Vagina (tissue), 2 donors: ENCODE measurements at places on chromosomes 4 and X.

- H3K36me3 ChIP-seq, result no peaks in the 10 kb centered on the region
- no peaks in the 10 kb centered on the region for H3K27me3 ChIP-seq
- no peak overlapping the region for H3K4me3 ChIP-seq
- no peak overlapping the region for H3K27ac ChIP-seq
Measured at GRCh38 chr4:155807021-155807420, 48.2 kb downstream of the GUCY1B1 start.

- no peak for DNase-seq
- H3K4me3 ChIP-seq, result no peak overlapping the region
- H3K36me3 ChIP-seq, result no peaks in the 10 kb centered on the region
- H3K27ac ChIP-seq, result no peak overlapping the region
- H3K27me3 ChIP-seq, result no peaks in the 10 kb centered on the region
Measured at GRCh38 chrX:68462653-68463052, 29.4 kb upstream of the OPHN1 start.

- H3K4me1 ChIP-seq, result no peaks in the 10 kb centered on the region
- H3K36me3 ChIP-seq, result no peaks in the 10 kb centered on the region
- DNase-seq, result no peak
- H3K4me3 ChIP-seq, result no peak overlapping the region
Measured at GRCh38 chr4:120085705-120086104, 19.1 kb upstream of the MAD2L1 start.

GRCh38 chr4:8202108-8203051 lies 3.3 kb downstream of the SH3TC1 start:
- H3K4me3 ChIP-seq, result no peak overlapping the region
- peaks cover 54% of the 10 kb centered on the region for H3K4me1 ChIP-seq
- H3K27me3 ChIP-seq, result no peaks in the 10 kb centered on the region
- DNase-seq, result no peak

DNA sequence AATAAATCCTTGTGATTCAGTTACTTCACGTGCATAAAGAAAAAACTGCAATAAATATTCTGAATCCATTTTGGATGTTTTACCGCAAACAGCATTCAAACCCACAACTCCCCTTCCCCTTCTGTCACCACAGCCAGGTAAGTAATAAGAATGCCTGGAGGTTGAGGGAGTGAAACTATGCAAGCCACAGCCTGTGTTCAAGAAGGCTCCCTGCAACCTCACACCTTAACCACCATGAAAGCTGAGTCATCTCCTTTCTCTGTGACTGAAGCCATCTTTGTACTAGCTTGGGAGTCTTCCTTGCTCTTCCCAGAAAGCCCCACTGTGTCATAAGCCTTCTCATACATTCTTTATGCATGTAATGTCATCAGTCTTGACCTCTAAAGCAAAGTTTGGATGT lies 297.0 kb upstream of the PUDP start:
- H3K27me3 ChIP-seq, result no peaks in the 10 kb centered on the region
- no peaks in the 10 kb centered on the region for H3K4me1 ChIP-seq

GRCh38 chrX:19403696-19404095 lies 60.0 kb downstream of the PDHA1 start:
- H3K36me3 ChIP-seq, result no peaks in the 10 kb centered on the region
- no peak overlapping the region for H3K4me3 ChIP-seq
- H3K27me3 ChIP-seq, result no peaks in the 10 kb centered on the region
- no peak overlapping the region for H3K27ac ChIP-seq
- H3K4me1 ChIP-seq, result no peaks in the 10 kb centered on the region

GRCh38 chr4:147682755-147683154 lies 1.2 kb downstream of the PRMT9 start:
- peak overlapping the region; percentile 72 for H3K4me3 ChIP-seq
- no peaks in the 10 kb centered on the region for H3K36me3 ChIP-seq

DNA sequence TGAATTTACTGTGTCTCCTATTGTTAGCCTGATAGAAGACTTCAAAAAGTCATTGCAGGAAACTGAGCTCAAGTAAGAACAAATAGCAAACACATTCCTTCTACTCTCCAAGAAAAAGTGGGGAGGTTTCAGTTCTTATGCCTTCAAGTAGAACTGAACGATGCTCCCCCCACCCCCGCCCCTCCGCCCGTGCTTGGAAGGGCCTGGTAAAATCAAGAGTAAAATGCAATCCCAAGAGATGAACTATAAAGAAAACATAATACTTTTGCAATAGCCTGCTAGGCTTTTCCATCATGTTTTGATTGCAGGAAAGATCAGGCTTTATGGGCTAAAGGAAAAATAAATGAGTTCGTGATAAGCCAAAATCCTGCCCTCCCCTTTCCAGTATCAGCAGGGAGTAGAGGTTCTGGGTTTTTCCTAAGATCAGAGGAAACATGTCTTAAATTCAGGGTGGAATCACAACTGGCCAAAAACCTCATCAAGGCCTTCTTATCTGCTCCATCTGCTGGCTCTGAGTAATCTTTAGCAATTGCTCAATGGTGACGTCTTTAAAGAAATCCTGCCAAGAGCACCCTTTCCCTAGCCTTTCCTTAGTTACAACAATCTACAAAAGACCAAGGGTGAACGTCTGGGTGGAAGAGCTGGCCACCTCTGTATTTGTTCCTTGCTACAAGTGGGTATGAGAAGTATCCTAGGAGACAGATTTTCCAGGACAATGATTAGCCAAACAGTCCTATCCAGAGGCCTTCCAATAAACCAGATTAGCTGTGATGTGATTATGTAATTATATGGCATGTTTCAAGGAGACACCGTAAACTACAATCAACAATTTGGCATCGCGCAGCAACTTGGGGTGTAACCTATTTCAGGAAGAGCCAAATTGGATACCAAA lies 66.3 kb upstream of the FAM9C start:
- DNase-seq, result no peak
- no peaks in the 10 kb centered on the region for H3K36me3 ChIP-seq
- H3K27me3 ChIP-seq, result no peaks in the 10 kb centered on the region
- H3K4me3 ChIP-seq, result no peak overlapping the region
- H3K27ac ChIP-seq, result peak overlapping the region; percentile 59
- peaks cover 18% of the 10 kb centered on the region for H3K4me1 ChIP-seq

- no peaks in the 10 kb centered on the region for H3K4me1 ChIP-seq
- H3K27me3 ChIP-seq, result no peaks in the 10 kb centered on the region
- DNase-seq, result no peak
- no peaks in the 10 kb centered on the region for H3K36me3 ChIP-seq
- no peak overlapping the region for H3K4me3 ChIP-seq
- no peak overlapping the region for H3K27ac ChIP-seq
Measured at GRCh38 chrX:13131396-13132137, 87.1 kb upstream of the FAM9C start.

GRCh38 chr4:155722816-155723499 lies 35.9 kb upstream of the GUCY1B1 start:
- no peak overlapping the region for H3K4me3 ChIP-seq
- no peaks in the 10 kb centered on the region for H3K36me3 ChIP-seq
- no peaks in the 10 kb centered on the region for H3K27me3 ChIP-seq

- no peaks in the 10 kb centered on the region for H3K27me3 ChIP-seq
- H3K4me1 ChIP-seq, result no peaks in the 10 kb centered on the region
- no peak overlapping the region for H3K4me3 ChIP-seq
- H3K36me3 ChIP-seq, result no peaks in the 10 kb centered on the region
Measured at GRCh38 chrX:134526399-134526798, 66.4 kb downstream of the HPRT1 start.

DNA sequence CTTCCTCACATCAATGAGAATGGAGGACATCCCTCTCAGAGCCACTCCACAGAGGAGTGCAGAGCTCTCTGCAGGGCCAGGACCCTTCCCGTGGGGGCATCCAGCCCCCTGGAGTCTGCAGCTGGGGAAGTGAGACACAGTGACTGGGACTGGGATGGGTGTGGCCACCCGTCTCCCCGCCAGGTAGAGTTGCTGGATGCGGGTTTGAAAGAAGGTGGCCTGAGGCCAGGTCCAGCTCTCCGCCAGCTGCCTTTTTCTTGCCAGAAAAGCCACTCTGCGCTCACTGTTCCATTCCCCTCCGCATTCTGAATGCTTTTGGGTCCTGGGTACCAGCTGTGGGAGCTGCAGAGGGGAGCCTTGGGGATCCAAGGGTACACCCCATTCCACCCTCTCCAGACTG lies 82.6 kb downstream of the ABLIM2 start:
- H3K4me1 ChIP-seq, result no peaks in the 10 kb centered on the region
- no peak overlapping the region for H3K27ac ChIP-seq
- no peak for DNase-seq
- H3K27me3 ChIP-seq, result no peaks in the 10 kb centered on the region

DNA sequence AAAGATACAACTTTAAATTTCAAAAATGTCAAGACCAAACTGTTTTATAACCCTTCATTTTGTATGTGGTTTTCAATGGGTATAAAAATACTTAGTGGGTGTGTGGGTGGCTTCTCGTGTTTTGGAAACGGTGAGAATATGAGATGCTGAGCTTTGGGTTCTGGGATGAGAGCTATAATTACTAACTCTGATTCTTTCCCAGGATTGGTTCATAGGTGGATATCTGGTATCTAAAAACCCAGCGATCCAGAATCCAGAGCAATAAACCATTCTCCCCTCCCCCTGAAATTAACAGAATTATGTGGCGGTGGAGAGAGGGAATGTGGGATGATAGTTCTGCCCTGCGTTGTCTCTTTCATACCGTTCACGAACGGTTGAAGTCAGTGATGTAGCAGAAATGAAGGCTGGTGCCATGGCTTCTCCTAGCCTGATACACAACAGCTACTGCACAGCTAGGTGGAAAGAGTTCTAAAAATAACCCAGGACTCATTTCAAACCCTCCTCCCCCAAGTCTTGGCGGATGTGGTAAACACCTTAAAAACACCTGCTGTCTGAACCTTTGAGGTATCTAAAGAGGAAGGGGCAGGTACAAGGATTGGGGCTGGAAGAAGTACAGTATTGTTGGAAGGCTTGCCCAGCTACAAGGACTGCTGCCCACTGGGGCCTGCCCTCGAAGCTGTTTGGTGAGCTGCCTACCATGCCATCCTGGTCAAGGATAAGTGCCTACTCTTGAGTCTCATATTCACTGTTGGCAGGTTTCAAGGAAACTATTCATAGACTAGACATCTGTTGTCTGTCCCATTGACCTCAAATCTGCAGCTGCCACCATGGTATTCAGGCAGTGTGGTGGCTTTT lies 44.5 kb downstream of the SEPTIN11 start:
- no peaks in the 10 kb centered on the region for H3K36me3 ChIP-seq
- DNase-seq, result no peak
- H3K4me1 ChIP-seq, result no peaks in the 10 kb centered on the region
- no peak overlapping the region for H3K4me3 ChIP-seq
- H3K27me3 ChIP-seq, result no peaks in the 10 kb centered on the region

- H3K4me1 ChIP-seq, result no peaks in the 10 kb centered on the region
- H3K27ac ChIP-seq, result no peak overlapping the region
- DNase-seq, result no peak
- H3K36me3 ChIP-seq, result no peaks in the 10 kb centered on the region
Measured at GRCh38 chrX:32530802-32531403, 680.4 kb downstream of the DMD start.

GRCh38 chrX:47584714-47585113 lies 2.5 kb downstream of the TIMP1 start:
- H3K27ac ChIP-seq, result no peak overlapping the region
- H3K36me3 ChIP-seq, result no peaks in the 10 kb centered on the region
- no peak for DNase-seq

DNA sequence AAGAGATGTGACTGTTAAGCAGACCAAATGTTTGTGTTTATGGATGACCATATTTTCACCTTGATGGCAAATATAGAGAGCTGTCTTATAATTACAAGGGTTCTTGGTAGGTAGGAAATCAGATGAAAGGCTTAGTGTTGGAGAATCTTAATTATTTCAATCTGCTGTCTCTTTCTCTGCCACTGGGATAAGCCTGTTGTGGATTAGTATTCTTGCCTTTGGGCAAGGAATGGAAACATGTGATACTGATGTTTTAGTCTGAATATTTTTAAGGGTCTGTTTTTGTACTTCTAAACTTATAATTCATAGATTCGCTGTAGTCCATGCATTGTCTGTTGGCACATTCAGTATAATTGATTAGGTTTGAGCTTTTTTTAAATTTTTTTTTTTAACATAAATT lies 23.7 kb upstream of the NUDT6 start:
- no peak for DNase-seq
- H3K4me1 ChIP-seq, result no peaks in the 10 kb centered on the region
- no peaks in the 10 kb centered on the region for H3K36me3 ChIP-seq
- H3K4me3 ChIP-seq, result no peak overlapping the region
- no peaks in the 10 kb centered on the region for H3K27me3 ChIP-seq

DNA sequence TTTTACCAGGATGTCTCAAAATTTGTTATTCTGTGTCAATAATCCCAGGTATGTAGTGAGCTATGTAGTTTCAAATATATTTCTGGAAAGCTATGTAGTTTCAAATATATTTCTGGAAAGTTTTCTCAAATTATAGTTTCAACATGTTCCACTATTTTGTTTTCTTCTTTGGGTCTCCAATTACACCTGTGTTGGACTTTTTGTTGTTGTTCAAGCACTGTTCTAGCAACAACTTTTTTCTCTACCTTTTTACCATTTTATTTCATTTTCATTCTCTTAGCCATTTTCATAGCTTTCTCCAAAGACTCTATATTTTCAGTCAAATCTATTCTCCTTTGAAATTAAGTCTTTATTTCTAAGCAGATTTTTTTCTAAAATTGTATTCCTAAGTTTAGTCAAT lies 88.4 kb downstream of the LCORL start:
- H3K36me3 ChIP-seq, result no peaks in the 10 kb centered on the region
- no peak overlapping the region for H3K4me3 ChIP-seq
- H3K27me3 ChIP-seq, result no peaks in the 10 kb centered on the region
- no peak for DNase-seq
- no peaks in the 10 kb centered on the region for H3K4me1 ChIP-seq
- H3K27ac ChIP-seq, result no peak overlapping the region

GRCh38 chr4:17024425-17024824 lies 126.0 kb upstream of the LDB2 start:
- no peak for DNase-seq
- H3K36me3 ChIP-seq, result no peaks in the 10 kb centered on the region
- H3K27ac ChIP-seq, result no peak overlapping the region
- H3K4me3 ChIP-seq, result no peak overlapping the region
- H3K27me3 ChIP-seq, result no peaks in the 10 kb centered on the region
- no peaks in the 10 kb centered on the region for H3K4me1 ChIP-seq

GRCh38 chrX:70444946-70445656 lies 466 bp downstream of the DLG3 start:
- H3K27me3 ChIP-seq, result no peaks in the 10 kb centered on the region
- no peak for DNase-seq
- no peak overlapping the region for H3K4me3 ChIP-seq
- H3K27ac ChIP-seq, result no peak overlapping the region
- no peaks in the 10 kb centered on the region for H3K4me1 ChIP-seq

- H3K27me3 ChIP-seq, result no peaks in the 10 kb centered on the region
- no peaks in the 10 kb centered on the region for H3K36me3 ChIP-seq
- no peak overlapping the region for H3K27ac ChIP-seq
- H3K4me3 ChIP-seq, result no peak overlapping the region
- no peaks in the 10 kb centered on the region for H3K4me1 ChIP-seq
Measured at GRCh38 chr4:185307136-185307950, 88.4 kb downstream of the LRP2BP start.

GRCh38 chr4:179625406-179625805 lies 2183.2 kb upstream of the AGA start:
- no peak for DNase-seq
- no peak overlapping the region for H3K4me3 ChIP-seq
- H3K4me1 ChIP-seq, result no peaks in the 10 kb centered on the region
- no peaks in the 10 kb centered on the region for H3K36me3 ChIP-seq
- no peak overlapping the region for H3K27ac ChIP-seq
